ENCODE measurements at places on chromosomes 6 and 20.

DNA sequence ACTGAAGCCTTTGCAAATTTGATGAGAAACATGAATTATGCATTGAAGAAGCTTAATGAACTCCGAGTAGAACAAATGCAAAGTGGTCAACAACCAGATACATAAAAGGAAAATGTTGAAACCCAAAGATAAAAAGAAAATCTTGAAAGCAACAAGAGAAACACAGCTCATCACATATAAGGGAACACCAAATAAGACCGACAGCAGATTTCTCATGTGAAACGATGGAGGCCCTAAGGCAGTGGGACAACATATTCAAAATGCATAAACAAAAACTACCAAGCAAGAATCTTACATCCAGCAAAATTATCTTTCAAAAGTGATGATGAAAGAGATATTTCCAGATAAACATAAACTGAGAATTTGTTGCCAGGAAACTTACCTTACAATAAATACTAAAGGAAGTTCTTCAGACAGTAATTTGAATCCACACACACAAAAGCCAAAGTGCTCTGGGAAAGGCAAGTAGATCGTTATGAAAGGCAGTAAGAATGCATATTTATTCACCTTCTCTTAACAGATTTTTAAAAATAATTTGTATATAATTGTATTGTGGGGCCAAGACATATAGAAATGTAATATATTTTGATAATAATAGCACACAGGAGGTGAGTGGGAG, 22.5 kb downstream of the SLC52A3 start:
- no peak for DNase-seq

- peak; percentile 72 for DNase-seq
These were observed 43.9 kb upstream of the FAM135A start for GRCh38 chr6:70369332-70369950.

GRCh38 chr6:108801366-108801765, 46.9 kb upstream of the ARMC2 start:
- no peak for DNase-seq

DNA sequence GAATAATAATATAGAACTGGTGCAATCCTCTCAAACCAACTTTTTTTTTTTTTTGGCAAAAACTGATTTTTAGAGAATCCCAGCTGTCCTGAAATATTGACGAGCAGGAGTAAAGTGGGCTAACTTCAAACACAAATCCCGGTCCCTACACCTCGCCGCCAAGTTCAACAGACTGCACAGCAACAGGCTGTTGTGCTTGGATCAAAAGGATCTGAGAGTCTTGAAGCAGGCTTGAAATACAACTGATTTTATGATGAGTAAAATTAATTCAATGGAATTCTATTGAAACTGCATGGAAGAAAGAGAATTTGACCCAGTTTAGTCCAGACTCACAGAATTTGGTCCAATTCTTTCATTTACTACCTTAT, 172.1 kb downstream of the FOXC1 start:
- no peak for DNase-seq

DNA sequence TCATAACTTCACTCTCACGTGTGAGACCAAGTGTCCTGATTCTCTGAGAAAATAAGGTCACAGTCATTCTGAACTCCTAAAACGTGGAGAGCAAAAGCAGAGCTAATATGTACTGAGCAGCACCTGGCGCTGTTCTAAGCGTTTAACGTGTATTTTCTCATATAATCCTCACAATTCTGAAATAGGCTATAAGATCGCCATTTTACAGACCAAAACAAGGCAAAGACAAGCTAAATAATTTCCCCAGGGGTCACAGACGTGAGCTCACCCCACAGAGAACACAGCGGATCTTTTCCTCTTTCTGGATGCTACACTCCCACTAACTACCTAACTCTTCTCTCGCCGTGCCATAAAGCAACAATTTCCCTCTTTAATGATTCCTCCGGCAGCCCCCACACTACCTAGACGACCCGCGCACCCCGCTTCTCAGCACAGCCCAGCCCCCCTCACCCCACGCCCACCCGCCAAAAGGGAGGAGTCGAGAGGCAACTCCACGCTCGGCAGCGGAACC, 636 bp downstream of the SUPT3H start:
- DNase-seq, result no peak

GRCh38 chr6:66796987-66797386, 1090.0 kb upstream of the EYS start:
- no peak for DNase-seq

GRCh38 chr6:156395276-156395675, 381.9 kb upstream of the ARID1B start:
- DNase-seq, result peak; percentile 55

GRCh38 chr6:69584536-69584912, 212.3 kb downstream of the LMBRD1 start:
- no peak for DNase-seq

DNA sequence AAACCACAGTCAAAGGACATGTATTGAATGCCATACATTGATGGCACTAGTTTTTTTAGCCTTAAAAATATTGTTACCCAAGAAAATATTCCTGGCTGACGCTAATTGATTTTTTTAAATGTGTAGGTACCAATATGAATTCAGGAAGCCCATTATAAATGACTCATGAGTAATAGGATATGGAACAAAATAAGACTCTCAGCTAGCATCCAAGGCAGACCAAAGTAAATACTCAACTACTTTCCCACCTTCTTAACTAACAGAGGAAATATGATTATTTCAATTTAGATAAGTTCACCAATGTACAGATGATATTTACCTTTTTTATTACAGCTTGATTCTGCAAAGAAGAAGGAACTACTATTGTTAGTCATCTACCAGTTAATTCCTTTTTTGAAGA, 43.2 kb upstream of the TXNDC5 start:
- DNase-seq, result no peak

GRCh38 chr20:23446505-23446904, 6.2 kb downstream of the CST11 start:
- DNase-seq, result peak; percentile 52

DNA sequence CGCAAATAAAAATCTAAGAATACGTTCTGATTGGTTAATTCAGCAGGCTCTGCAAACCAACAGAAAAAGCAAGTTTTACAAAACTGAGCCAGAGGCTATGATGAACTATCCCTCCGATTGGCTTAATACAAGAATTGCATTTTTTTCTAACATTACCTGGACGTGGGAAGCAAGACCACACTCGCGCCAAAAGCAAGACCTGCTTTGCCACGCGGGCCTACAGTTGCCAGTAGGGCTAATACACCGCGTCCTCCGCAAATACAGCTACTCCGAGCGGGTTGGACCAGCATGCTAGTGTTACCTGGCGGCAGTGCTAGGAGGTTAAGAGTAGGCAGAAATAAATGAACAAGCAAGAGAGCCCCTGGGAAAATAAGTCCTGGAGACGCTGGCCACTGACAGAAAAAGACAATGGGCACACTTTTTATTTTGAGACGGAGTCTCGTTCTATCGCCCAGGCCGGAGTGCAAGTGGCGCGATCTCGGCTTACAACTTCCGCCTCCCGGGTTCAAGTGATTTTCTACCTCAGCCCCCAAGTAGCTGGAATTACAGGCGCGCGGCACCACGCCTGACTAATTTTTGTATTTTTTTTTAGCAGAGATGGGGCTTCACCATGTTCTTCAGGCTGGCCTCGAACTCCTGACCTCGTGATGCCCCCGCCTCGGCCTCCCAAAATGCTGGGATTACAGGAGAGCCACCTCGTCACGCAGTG, 131.9 kb upstream of the BTN3A2 start:
- peak; percentile 71 for DNase-seq

DNA sequence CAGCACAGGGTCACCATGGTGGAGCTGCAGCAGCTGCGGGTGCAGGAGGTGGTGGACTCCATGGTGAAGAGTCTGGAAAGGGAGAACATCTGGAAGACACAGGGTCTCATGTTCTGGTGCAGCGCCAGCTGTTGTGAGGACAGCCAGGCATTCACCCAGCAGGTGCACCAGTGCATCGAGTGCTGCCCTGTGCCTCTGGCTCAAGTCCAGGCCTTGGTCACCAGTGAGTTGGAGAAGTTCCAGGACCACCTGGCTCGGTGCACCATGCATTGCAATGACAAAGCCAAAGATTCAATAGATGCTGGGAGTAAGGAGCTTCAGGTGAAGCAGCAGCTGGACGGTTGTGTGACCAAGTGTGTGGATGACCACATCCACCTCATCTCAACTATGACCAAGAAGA, 22.9 kb upstream of the RIPK1 start:
- DNase-seq, result no peak

DNA sequence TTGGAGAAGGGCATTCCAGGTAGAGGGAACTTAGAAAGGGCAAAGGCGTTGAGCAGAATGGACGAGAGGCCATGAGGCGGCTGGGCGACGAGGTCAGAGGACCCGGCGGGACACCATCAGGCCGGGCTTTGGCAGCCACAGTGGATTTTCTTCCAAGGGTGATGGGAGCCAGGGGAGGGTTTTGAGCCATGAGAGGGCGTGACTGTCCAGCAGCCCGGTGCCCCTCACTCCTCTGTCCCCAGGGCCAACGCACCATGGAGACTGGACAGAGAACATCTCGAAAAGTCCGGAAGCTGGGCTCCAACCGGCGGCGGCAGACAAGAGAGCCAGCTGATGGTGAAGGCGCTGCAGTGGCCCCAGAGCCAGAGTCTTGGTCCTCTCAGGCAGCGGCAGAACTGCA, 6.4 kb downstream of the RAB44 start:
- no peak for DNase-seq

DNA sequence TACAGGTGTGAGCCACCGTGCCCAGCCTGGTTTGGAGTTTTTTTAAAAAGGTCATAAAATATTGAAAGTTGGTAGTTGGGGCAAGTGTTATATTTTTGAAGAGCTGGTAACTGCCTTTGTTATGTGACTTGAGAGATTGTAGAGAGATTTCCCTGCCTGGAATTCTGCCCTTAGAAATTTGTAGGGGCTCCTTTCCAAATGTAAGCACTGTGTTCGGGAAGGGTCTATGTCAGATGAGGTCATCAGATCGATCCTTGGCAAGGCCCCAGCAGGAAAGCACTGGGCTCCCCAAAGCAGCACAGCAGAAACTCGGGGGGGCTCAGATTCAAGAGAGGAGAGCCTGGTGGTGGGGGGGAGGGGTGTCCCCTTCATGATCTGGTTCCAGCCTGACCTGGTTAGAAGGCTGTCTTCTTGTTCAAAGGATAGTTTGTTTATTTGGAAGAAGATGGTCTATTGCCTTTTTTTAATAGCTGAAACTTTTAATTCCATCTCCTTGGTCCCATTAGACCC, 220.2 kb downstream of the UST start:
- DNase-seq, result no peak

DNA sequence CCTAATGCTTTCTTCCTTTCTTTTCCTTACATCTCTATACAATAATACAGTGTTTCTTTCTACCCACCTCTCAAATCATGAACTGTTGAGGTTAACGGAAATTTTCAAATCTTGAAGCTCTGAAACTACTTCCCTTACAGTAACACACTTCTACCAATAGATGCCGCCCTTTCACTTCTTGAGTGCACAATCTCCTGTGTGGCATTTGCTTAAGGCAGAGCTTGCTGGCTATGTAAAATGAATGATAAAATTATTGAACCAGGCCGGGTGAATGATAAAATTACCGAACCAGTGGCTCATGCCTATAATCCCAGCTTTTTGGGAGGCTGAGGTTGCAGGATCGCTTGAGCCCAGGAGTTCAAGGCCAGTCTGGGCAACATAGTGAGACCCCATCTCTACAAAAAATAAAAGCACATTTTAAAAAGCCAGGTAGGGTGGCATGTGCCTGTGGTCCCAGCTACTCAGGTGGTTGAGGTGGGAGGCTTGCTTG, 56.8 kb downstream of the KCNS1 start:
- DNase-seq, result peak; percentile 38

DNA sequence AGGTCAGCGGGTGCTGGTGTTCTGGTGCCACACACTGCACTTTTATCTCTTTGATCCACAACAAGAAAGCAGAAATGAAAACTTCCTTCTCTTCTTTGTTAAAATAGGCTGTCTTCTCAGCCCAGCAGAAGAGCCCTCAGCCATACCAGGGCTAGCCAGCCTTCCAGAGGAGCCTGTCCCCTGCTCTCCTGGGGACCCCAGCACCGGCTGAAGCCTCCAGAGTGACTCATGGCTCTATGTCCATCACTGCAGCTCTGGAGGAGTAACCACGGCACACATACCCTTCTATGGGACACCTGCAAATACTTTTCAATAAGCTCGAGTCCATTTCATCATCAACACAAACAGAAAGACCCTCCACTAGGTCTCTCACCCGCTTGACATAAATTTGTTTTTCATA, 135.6 kb upstream of the CST7 start:
- DNase-seq, result no peak

- DNase-seq, result no peak
These were observed 153.5 kb downstream of the HDGFL1 start for GRCh38 chr6:22722913-22723312.

- no peak for DNase-seq
These were observed 38.1 kb downstream of the ECT2L start for GRCh38 chr6:138833816-138834539.

DNA sequence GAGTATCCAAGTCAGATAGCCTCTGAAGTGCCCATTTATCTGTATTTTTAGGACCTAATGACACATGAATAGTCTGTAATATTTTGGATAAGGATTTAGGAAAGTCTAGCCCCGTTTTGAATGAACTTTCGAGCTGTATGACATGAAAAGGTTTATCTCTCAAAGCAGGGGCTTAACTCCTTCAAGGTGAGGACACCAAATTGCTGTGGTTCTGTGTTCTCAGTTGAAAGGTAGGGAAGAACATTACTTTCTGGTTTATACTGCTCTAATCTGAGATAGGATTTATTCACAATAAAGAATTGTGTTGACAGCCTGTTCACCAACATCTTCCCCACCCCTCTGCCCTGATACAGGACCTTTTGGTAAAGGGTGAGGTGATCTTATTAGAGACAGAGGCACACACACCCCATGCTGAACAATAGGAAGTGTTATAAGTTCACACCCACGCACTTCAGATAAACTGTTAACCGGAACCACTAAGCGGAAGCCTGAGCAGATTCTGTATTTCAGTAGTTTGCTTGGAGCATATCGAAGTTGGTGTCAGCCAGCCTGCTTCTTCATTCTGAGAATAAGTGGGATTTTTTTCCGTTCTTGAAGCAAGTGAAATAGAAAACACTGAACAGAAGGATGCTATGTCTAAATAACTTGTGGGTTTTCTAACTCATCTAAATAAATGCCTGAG, 223.3 kb downstream of the TMEM242 start:
- peak; percentile 66 for DNase-seq

- no peak for DNase-seq
These were observed 280.2 kb downstream of the TAF4 start for GRCh38 chr20:61785567-61785816.

GRCh38 chr6:21610341-21610740, 16.8 kb downstream of the SOX4 start:
- DNase-seq, result no peak

GRCh38 chr20:38256021-38256420, 4.5 kb downstream of the KIAA1755 start:
- no peak for DNase-seq

GRCh38 chr6:69379518-69379917, 417.3 kb downstream of the LMBRD1 start:
- no peak for DNase-seq

All from activated CD4-positive, alpha-beta T cell treated with anti-CD3 and anti-CD28 coated beads for 48 hours (primary cell).